ENCODE measurements at places on chromosomes 4 and X.

- peak; percentile 56 for DNase-seq
Measured at GRCh38 chr4:86482306-86483172, 111.6 kb upstream of the PTPN13 start.

- no peak for DNase-seq
Measured at GRCh38 chrX:53481093-53481492, 46.9 kb upstream of the HSD17B10 start.

- DNase-seq = no peak
Measured at GRCh38 chrX:18891548-18891945, 92.4 kb downstream of the PHKA2 start.

- no peak for DNase-seq
Measured at GRCh38 chrX:150293311-150294013, 69.7 kb upstream of the MAMLD1 start.

DNA sequence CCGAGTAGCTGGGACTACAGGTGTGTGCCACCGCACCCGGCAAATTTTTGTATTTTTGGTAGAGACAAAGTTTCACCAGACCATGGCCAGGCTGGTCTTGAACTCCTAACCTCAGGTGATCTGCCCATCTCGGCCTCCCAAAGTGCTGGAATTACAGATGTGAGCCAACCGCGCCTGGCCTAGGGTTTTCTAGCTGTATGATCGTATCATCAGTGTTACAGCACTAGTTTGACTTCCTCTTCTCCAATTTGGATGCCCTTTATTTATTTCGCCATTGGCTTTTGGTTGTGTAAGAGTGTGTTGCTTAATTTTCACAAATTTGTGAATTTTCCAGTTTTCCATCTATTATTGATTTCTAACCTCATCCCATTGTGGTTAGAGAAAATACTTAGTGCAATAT lies 5.2 kb downstream of the TKTL1 start:
- no peak for DNase-seq

- no peak for DNase-seq
Measured at GRCh38 chr4:158850371-158850770, 81.5 kb downstream of the FNIP2 start.
